ENCODE measurements at places on chromosomes 7 and 10. TPM values are rescaled to one million over a fixed set of nuclear protein-coding genes. Genes with fewer than 3 reads are reported as not detected.

FAM180A gene
- total RNA-seq: 0.16 TPM

DKK1 gene
- 21.4 TPM for total RNA-seq

ZCCHC24 gene
- total RNA-seq: 2.3 TPM

C10orf90 gene
- not detected for total RNA-seq

AGFG2 gene
- total RNA-seq: 33.2 TPM

THSD7A gene
- 27.2 TPM for total RNA-seq

CLDN4 gene
- total RNA-seq: 0.06 TPM

EPO gene
- total RNA-seq: not detected

LBX1 gene
- not detected for total RNA-seq

SFTPD gene
- not detected for total RNA-seq

TMEM273 gene
- total RNA-seq: 68.0 TPM

LLCFC1 gene
- not detected for total RNA-seq

CD36 gene
- total RNA-seq: 288 TPM

EPDR1 gene
- total RNA-seq: 2.8 TPM

LIPJ gene
- under 0.01 TPM for total RNA-seq

KCNH2 gene
- total RNA-seq: 0.06 TPM

PNLIP gene
- total RNA-seq: not detected

COL17A1 gene
- total RNA-seq: 0.88 TPM

VPS37D gene
- 2.4 TPM for total RNA-seq

ARHGEF35 gene
- total RNA-seq: 0.32 TPM

FAM25A gene
- total RNA-seq: not detected

ASIC3 gene
- total RNA-seq: 0.16 TPM

AS3MT gene
- 1.1 TPM for total RNA-seq

SCART1 gene
- total RNA-seq: 0.49 TPM

TMEM225B gene
- total RNA-seq: not detected

MRC1 gene
- total RNA-seq: 2.1 TPM

DEPP1 gene
- total RNA-seq: 392 TPM

SHH gene
- under 0.01 TPM for total RNA-seq

ZNF25 gene
- 8.1 TPM for total RNA-seq

CCL26 gene
- not detected for total RNA-seq

PRPF18 gene
- total RNA-seq: 24.6 TPM
